Natural killer cell treated with Interleukin-12 subunit alpha and Interleukin-12 subunit beta and Interleukin-15 and Interleukin-18, amount 100 ng/mL, for 72 hours (primary cell): ENCODE measurements at places on chromosomes 5 and 9. TPM values are rescaled to one million over a fixed set of nuclear protein-coding genes. Genes with fewer than 3 reads are reported as not detected.
A peak's percentile ranks its signal among the peaks of the same experiment; 100 is the strongest.

GRCh38 chr9:86782831-86783230 is 164.5 kb downstream of the GAS1 start:
- H3K36me3 ChIP-seq, result no peaks in the 10 kb centered on the region
- DNase-seq, result no peak
- H3K4me3 ChIP-seq, result no peak overlapping the region
- no peak overlapping the region for H3K27ac ChIP-seq

DNA sequence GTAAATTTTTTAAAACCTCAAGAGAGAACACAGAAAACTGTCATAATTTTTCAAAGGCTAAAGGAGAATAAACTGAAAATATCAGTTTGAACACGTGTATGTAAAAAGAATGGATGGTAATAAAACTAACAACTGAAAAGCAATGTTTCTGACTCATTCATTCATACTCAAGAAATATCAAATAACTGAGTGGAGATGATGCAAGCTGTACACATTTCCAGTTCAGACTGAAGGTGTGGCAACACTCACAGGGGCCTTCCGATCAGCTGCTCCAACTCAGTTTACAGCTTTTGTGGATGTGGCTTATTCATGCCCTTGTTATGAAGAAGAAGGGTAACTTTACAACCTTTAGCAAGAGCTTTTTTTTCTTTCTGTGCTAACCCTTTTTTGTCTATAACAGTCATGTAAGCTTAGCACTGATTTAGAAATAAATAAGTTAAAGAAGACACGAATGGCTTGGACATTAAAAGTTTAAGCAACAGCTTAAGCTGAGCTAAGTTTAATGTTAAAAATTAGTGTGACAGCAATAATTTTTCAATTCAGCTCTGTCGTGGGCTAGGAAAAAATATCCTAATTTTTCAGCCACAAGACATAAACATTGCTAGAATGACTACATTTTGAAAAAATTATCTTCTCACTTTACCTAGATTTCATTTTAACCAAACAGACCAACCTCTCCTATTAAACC is 453.5 kb downstream of the RAB3C start:
- H3K36me3 ChIP-seq, result peaks cover 16% of the 10 kb centered on the region
- peaks cover 70% of the 10 kb centered on the region for H3K4me1 ChIP-seq
- peak; percentile 75 for DNase-seq
- peak overlapping the region; percentile 98 for H3K4me3 ChIP-seq

- H3K4me1 ChIP-seq, result peaks cover 8% of the 10 kb centered on the region
- H3K27ac ChIP-seq, result no peak overlapping the region
- peaks cover 10% of the 10 kb centered on the region for H3K27me3 ChIP-seq
- H3K4me3 ChIP-seq, result no peak overlapping the region
Measured at GRCh38 chr9:111969061-111969460, 72.4 kb downstream of the UGCG start.

- no peak overlapping the region for H3K27ac ChIP-seq
- peaks cover 7% of the 10 kb centered on the region for H3K36me3 ChIP-seq
- DNase-seq, result no peak
- no peak overlapping the region for H3K4me3 ChIP-seq
- H3K4me1 ChIP-seq, result peaks cover 45% of the 10 kb centered on the region
- no peaks in the 10 kb centered on the region for H3K27me3 ChIP-seq
Measured at GRCh38 chr9:99852617-99853016, 30.9 kb downstream of the NR4A3 start.

The SPDL1 gene
- 70.8 TPM for total RNA-seq

The MSX2 gene
- not detected for total RNA-seq

GRCh38 chr9:91782708-91783214 is 167.3 kb downstream of the ROR2 start:
- H3K4me3 ChIP-seq, result no peak overlapping the region
- no peak for DNase-seq
- H3K4me1 ChIP-seq, result no peaks in the 10 kb centered on the region
- no peaks in the 10 kb centered on the region for H3K36me3 ChIP-seq

The CYLC2 gene
- not detected for total RNA-seq

- no peak for DNase-seq
- no peak overlapping the region for H3K27ac ChIP-seq
- no peaks in the 10 kb centered on the region for H3K36me3 ChIP-seq
- H3K27me3 ChIP-seq, result peaks cover 28% of the 10 kb centered on the region
- no peak overlapping the region for H3K4me3 ChIP-seq
Measured at GRCh38 chr9:132792547-132792946, 85.5 kb downstream of the AK8 start.

The UNC13B gene
- 1.00 TPM for total RNA-seq
